ENCODE measurements at places on chromosomes 6 and 20.
A peak's percentile ranks its signal among the peaks of the same experiment; 100 is the strongest.

- no peak for DNase-seq
Measured at GRCh38 chr6:34469499-34469898, 3.6 kb downstream of the PACSIN1 start.

DNA sequence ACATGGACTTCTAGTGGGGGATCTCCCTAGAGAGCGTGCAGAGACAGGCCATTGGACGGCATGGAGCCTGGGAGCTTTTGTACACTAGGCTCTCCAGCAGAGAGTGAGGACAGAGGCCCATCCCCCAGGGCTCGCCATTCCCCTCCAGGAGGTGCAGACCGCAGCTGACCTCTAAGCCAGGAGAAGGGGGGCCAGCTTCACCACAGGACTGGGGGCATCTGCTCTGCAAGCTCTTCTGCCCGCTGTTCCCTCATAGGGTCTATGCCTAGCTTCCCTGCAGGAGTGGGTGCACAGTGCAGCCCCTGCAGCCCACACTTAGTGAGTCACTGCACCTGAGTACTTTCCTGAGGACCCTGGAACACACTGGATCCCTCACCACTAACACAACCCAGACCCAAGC lies 94.4 kb downstream of the FHL5 start:
- no peak for DNase-seq

GRCh38 chr20:8473459-8473858 lies 341.4 kb downstream of the PLCB1 start:
- no peak for DNase-seq

DNA sequence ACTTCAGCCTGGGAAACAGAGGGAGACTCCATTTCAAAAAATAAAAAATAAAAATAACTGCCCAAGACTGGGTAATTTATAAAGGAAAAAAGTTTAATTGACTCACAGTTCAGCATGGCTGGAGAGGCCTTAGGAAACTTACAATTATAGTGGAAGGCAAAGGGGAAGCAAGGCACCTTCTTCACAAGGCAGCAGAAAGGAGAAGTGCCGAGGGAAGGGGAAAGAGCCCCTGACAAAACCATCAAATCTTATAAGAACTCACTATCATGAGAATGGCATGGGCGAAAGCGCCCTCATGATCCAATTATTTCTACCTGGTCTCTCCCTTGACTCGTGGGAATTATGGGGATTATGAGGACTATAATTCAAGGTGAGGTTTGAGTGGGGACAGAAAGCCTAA lies 95.5 kb upstream of the LGSN start:
- DNase-seq, result no peak

DNA sequence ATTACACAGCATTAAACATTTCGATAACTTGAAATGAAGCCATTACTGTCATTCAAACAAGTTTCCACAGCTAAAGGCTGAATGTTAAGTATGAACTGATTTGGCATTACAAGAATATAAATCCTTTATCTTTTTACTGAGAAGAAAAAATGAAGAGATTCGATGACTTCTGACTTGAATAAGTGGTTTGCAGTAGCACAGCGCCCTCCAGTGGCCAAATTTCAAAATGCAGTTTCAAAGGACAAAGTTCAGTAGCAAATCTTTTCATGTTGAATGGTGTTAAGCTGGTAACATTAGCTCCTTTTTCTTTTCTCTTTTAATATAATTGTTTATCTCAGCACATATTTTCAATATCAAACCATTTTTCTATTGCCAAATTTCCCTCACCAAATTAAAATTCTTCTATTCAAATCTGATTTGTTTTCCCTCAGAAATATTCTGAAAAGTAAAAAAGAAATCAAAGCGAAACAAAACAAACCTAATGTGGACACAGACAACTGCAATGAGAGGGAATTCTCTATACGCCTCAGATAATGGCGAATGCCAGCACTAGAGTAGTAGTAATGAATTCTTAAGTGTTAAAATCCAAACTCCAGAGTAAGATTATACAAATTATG lies 145.7 kb downstream of the BTBD9 start:
- peak; percentile 77 for DNase-seq

DNA sequence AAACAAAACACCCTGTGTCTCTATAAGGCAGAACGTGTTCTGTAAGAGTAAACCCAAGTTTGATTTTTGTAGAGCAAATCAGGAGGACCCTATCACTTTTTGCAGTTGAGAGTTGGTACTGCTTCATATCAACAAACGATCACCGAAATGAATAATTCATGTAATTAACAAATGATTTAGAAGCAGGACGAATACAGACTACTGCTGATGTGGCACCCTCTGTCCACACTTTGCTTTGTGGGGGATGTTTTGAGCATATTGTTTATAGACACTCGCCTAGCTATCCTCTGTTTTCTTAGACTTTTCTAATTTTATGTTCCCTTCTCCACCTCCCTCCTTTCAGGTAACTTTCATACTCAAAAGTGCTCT lies 1.5 kb downstream of the CD2AP start:
- DNase-seq, result no peak

DNA sequence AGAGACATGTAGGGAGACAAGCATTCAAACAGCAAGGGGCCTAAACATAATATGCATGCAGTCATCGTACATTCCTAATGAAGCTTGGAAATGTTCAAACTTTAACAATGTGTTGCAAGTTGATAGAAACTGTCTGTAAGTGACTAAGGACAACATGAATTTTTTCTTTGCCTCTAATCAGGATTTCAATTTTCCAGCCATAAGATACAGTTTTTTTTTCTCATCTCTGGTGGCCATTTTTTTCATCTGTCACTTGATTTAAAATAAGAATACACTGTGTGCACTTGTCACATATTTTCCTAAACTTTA lies 22.2 kb upstream of the MTRF1L start:
- no peak for DNase-seq

GRCh38 chr6:164039954-164040375 lies 625.4 kb downstream of the QKI start:
- DNase-seq, result peak; percentile 21

- peak; percentile 90 for DNase-seq
Measured at GRCh38 chr20:45373353-45374100, 4.6 kb downstream of the TP53TG5 start.

DNA sequence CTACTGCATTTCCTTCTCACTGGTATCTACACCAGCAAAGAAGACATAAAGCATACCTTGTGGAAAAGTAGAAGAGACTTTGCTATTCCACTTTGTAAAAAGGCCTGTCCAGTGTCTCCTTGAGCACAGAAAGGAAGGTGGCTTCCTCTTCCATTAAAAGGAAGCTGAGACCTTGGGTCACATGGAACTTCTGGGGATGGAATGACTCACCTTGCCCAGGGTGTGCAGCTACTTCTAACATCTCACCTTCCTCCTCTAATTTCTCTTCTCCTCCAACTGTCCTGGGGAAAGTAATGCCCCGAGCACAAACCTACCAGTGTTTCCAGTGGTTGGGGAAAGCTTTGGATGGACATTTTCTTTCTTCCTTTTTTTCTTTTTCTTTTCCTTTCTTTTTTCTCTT lies 848.8 kb upstream of the MAP3K7 start:
- DNase-seq, result no peak

DNA sequence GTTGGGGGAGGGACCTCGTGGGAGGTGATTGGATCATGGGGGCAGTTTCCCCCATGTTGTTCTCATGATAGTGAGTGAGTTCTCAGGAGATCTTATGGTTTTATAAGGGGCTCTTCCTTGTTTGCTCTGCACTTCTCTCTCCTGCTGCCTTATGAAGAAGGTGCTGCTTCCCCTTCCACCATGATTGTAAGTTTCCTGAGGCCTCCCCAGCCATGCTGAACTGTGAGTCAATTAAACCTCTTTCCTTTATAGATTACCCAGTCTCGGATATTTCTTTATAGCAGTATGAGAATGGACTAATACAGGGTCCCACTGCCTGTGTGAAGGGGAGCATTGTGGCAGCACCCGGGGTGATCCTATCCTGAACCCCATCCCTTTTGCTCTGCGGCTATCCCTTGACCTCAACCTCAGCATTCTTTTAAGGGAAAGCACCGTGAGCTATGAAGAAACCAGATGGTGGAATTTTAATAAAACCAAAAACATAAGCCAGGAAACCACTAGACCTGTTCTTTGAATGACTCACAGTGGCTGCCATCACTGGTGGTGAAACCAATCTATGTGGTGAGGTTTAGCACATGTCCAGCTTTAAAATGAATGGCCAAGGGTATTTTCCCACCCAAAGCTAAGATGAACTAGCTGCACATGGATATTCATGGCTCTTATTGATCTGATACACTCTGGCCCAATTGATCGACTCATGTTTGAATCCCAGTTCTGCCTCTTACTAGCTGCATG lies 62.2 kb downstream of the ZDHHC14 start:
- DNase-seq, result no peak

GRCh38 chr6:121441477-121441876 lies 6.0 kb downstream of the GJA1 start:
- no peak for DNase-seq

GRCh38 chr6:26197636-26197932 lies 110.4 kb downstream of the HFE start:
- DNase-seq, result no peak

DNA sequence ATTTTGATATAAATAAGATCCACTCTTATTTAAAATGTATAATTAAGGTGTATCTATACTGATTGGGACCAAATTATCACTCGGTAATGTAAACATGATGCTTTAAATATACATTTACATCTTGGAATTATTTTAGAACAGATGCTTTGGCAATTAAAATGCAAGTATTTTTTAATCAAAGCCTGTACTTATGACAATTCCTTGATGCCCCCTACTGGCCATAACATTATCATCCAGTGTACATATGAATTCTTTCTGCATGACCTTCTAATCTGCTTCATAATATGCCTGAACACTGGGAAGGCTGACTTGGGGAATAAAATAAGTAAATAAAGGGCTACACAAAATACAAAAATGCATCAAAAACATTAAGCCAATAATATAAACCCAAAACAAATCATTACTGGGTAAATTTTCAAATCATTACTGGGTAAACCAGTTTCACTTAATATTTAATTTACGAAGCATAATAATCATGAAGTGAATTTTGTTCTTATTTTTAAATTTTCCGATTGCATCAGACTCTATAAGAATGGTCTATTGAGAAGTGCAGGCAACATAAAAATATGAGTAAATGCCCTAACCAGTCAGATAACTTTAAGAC lies 65.1 kb downstream of the CGA start:
- DNase-seq, result no peak

- no peak for DNase-seq
Measured at GRCh38 chr20:24477831-24478547, 8.6 kb downstream of the SYNDIG1 start.

- DNase-seq, result no peak
Measured at GRCh38 chr6:106318851-106319250, 6.7 kb downstream of the ATG5 start.

GRCh38 chr6:41683523-41684310 lies 45.4 kb downstream of the MDFI start:
- DNase-seq, result peak; percentile 69

- DNase-seq, result no peak
Measured at GRCh38 chr6:163646133-163646532, 231.6 kb downstream of the QKI start.
